Immature natural killer cell (primary cell): ENCODE measurements at places on chromosomes 2 and 18.
A peak's percentile ranks its signal among the peaks of the same experiment; 100 is the strongest.

DNA sequence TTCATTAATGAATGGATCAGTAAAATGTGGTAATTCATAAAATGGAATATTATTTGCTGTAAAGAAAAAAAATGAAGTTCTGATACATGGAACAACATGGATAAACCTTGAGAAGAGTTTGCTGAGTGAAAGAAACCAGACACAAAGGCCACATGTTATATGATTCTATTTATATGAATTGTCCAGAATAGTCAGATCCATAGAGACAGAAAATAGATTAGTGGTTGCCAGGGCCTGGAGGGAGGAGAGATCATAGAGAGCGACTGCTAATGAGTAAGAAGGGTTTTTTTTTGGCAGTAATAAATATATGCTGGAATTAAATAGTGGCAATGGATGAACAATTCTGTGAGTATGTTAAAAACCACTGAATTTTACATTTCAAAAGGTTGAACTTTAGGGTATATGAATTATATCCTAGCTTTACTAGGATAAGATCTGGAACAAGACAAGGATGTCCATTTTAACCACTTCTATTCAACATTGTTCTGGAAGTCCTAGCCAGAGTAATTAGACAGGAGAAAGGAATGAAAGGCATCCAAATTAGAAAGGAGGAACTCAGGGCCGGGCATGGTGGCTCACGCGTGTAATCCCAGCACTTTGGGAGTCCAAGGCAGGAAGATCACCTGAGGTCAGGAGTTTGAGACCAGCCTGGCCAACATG is 48.8 kb downstream of the MAPRE2 start:
- no peak for DNase-seq

GRCh38 chr2:202378662-202379358 is 2.7 kb downstream of the BMPR2 start:
- no peak for DNase-seq

GRCh38 chr2:100753444-100753843 is 66.5 kb upstream of the NPAS2 start:
- no peak for DNase-seq

DNA sequence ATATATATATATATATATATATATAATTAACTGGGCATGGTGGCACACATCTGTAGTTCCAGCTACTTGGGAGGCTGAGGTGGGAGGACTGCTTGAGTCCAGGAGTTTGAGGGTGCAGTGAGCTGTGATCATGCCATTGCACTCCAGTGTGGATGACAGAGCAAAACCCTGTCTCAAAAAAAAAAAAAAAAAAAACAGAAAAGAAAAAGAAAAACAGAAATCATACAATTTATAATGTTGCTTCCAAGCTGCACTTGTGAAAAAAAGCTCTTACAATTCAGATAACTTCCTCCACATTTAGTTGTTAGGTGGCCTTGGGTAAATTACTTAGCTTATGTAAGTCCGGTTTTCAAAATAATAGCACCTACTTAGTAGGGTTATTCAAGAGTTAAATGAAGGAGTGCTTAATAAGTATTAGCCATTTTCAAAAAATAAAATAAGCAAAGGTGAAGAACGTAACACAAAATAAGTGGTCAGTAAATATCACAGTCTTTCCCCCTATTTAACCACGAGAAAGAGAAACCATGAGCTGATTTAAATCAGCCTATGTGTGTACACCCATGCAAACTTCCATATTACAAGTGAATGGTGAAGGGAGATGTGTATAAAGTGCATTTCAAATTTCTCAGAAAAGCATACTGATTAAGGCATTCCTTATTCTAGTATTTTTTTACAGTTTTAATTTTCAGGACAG is 2.3 kb downstream of the WIPF1 start:
- DNase-seq: peak; percentile 56

- DNase-seq: no peak
Observed at GRCh38 chr2:45288532-45289417, 279.5 kb upstream of the SIX2 start.

DNA sequence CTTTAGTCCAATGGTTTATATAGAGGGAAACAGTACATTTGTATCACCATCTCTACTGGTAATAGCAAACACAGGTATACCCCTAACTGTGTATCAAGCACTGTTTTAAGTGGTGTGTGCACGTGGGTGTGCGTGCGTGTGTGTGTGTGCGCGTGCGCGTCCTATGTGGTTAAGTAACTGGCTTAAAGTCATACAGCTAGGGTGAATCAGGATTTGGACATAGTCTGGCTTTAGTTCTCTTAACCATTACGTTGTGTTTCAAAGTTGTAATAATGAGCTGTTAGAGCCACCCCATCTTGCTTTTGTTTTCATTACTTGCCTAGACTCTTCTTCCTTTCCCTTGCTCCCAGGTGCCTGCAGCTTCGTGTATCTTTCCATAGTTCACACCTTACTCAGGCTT is 2.1 kb downstream of the HADHB start:
- DNase-seq: no peak

DNA sequence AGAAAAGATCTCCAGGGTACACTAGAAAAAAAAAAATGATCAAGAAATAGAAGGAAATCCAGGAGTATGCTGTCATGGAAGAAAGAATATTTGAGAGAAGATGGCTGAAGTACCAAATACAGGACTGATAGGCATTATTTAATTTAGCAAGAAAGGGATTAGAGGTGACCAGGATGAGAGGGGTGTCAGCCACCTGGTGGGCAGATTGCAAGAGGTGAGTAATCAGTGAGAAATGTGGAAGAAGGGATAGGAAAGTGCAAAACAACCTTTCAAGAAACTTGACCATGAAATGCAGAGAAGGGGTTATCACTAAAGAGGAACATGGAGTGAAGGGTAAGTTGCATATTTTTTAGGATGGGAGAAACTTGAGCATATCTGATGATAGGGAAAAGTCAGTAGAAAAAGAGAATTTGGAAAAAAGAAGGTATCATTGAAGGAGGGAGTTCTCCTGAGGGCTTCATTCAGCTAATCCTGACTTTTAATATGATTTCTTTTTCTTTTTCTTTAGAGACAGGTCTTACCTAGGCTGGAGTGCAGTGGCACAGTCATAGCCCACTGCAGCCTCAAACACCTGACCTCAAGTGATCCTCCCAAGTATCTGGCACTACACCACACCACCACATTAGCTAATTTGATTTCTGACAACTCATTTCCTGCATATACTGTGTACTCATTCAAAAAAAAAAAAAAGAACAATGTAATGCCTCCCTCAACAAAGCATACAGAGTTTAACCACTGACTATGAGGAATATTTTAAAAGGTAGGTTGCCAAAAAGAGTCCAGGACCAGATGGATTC is 101.3 kb downstream of the LRP2 start:
- DNase-seq: no peak

- no peak for DNase-seq
Observed at GRCh38 chr2:58896638-58897037, 655.5 kb upstream of the FANCL start.

- DNase-seq: no peak
Observed at GRCh38 chr2:113965644-113966043, 75.8 kb downstream of the ACTR3 start.

DNA sequence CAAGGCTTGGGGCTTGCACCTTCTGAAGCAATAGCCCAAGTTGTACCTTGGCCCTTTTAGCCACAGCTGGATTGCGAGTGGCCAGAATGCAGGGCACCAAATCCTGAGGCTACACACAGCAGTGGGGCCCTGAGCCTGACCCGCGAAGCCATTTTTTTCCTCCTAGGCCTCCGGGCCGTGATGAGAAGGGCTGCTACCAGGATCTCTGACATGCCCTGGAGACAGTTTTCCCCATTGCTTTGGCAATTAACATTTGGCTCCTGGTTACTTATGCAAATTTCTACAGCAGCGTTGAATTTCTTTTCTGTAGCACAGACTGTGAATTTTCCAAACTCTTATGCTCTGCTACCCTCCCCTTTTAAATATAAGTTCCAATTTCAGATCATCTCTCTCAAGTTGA is 54.5 kb downstream of the MOCOS start:
- no peak for DNase-seq

DNA sequence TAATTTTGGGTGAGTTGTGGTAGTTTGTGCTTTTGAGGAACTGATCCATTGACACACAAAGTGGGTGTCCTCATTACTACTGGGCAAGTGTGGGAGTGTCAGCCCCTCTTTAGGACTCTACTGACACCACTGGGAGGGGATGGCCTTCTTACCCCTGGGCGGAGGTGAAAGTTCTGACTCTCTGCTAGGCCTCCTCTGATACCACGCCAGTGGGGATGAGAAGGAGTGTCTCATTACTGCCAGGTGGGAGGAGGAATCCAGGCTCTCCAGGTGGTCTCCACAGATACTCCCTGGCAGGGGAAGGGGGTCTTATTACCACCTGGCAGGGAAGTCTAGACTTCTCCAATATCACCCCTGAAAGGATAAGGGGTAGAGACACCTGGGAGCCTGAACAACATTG is 9.1 kb downstream of the LCLAT1 start:
- DNase-seq: no peak

DNA sequence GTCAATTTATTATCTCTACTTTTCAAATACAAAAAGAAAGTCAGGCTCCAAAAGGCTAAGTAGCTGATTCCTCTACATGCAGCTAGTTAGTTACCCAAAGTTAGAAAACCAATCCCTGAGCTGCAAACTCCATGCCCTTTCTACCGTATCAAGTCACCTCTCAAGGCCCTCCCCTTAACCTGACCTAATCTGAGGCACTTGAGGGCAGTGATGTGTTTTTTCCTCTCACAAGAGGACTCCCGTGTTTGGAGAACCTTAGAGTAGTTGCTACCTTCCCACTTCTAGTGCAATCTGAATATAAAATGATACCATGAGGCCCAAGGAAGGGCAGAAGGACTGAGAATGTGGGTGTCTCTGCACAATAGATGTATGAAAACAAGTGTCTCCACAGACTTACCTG is 907.9 kb upstream of the CELF4 start:
- DNase-seq: no peak

DNA sequence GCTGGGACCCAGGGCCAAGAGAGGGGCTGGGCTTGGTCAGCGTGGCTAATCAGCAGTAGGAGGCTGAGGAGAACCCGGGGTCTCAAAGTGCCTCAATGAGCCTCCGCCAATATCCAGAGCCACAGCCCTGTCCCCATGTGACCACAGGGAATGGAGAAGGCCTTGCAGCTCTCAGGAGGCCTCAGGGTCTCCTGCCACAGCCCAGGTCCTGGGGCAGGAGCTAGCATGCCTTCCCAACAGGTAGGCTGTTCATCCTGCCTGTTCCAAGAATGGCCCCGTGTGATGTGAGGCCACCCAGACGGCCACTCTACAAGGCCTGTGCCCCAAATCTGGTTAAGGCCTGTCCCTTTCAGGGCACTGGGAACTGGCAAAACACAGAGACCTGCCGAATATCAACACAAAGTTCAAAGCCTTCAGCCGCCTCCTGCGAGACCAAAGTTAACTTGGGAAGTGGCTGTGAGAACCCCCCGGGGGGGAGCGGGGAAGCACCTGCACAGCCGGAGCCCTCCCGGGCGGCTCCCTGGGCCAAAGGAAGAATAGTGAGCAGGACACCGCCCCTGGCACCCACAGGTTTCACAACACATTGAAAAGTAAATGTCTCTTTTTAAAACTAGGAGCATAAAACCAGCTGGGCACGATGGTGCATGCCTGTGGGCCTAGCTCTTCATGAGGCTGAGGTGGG is 4.5 kb upstream of the LIMS2 start:
- no peak for DNase-seq

DNA sequence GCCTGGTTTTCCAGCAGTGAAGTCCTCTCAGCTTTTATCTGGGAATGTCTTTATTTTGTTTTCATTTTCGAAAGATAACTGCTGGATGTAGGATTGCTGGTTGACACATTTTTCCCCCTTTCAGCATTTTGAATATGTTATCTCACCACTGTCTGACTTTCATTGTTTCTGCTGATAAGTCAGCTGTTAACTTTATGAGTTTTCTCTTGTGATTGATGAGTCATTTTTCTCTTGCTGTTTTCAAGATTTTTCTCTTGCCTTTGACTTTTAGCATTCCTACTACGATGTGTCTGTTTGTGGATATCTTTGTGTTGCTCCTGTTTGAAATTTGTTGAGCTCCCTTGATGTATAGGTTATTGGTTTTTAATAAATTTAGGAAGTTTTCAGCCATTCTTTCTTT is 85.5 kb downstream of the AGPS start:
- DNase-seq: no peak

- no peak for DNase-seq
Observed at GRCh38 chr2:74551530-74551929, 2.2 kb downstream of the LOXL3 start.

DNA sequence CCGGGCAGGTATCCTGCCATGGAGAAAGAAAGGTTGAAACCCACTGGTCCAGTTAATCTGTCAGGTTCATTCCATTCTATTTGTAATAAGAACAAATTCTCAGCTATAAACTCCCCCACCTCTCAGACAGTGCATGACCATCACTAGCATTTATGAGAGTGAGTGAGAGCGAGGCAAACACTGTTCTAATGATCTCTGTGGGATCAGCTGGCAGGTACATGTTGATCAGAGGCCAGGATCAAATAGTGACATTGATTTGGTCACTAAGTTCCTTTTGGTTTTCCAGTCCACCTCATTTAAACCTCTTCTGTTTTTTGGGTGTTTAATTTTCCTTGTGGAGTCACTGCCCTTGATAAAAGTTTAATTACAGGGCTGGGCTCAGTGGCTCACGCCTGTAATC is 423.1 kb upstream of the CHST9 start:
- no peak for DNase-seq

DNA sequence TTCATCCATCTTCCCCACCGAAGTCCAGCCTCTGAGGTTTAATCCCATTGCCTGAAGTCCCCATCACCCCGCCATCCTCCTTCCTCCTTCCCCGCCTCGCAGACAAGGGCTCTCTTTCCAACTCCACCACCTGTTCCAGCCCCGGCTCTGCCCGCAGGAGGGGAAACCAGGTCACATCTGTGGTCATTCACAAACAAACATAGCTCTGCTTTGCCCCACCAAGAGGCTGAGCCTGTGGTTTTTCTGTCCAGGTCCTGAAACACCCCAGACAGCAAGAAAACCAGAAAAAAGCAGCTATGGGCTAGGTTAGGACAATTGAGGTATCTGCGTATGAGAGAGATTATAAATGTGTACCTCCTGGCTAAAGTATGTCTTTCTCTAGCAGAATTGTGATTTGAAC is 144.7 kb downstream of the GLI2 start:
- DNase-seq: no peak

GRCh38 chr2:162824304-162824703 is 14.3 kb downstream of the KCNH7 start:
- no peak for DNase-seq

DNA sequence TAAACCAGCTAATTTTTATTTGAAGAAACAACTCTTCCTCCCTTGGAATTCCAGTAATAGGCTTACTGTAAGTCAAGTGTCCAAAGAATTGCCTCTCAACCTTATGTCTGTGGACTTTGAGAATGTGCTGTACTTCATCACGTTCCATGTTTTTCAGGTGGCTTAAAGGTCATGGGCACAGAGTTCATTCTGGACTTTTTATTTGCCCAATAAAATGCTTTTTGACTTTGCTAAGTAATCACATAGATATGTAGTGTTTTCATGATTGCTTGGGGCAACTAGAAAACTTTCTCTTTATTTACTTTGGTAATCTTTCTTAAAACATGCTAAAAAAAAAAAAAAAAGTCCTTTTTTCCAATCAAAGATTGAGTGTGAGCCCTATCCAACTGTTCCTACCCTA is 10.4 kb upstream of the DNAH7 start:
- DNase-seq: no peak
